Renal cortex interstitium (tissue), 15 donors: ENCODE measurements at places on chromosomes 5 and 9. TPM values are rescaled to one million over a fixed set of nuclear protein-coding genes. Genes with fewer than 3 reads are reported as not detected.

Gene CCDC192
- 1.3 TPM for polyA plus RNA-seq

Gene SOX30
- 0.55 TPM for polyA plus RNA-seq

GRCh38 chr9:116039312-116039711, 114.3 kb upstream of the PAPPA start:
- no peak for DNase-seq

GRCh38 chr9:14213504-14213903, 100.4 kb downstream of the NFIB start:
- DNase-seq, result no peak

DNA sequence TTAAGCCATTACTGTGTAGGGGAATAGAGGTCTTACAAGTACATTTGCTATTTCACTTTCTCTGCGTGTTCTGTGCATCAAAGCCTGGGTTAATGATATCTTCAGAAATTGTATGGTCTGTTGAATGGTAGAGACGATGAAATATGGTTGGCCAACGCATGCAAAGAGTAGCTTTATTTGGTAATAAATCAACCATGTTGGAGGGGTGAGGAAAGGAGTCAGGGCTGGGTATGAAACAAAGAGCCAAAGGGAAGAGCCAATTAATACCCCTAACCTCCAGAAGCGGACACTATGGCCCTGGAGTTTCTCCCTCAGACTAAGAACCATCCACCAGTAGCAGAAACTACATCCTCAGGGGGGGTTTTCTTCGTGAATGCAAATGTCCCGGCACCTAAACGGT, 1974.0 kb upstream of the WWC1 start:
- no peak for DNase-seq
